NCI-H526 treated with DMSO at 0.1 percent for 48 hours (cell line): ENCODE measurements at places on chromosomes 7 and 10.

DNA sequence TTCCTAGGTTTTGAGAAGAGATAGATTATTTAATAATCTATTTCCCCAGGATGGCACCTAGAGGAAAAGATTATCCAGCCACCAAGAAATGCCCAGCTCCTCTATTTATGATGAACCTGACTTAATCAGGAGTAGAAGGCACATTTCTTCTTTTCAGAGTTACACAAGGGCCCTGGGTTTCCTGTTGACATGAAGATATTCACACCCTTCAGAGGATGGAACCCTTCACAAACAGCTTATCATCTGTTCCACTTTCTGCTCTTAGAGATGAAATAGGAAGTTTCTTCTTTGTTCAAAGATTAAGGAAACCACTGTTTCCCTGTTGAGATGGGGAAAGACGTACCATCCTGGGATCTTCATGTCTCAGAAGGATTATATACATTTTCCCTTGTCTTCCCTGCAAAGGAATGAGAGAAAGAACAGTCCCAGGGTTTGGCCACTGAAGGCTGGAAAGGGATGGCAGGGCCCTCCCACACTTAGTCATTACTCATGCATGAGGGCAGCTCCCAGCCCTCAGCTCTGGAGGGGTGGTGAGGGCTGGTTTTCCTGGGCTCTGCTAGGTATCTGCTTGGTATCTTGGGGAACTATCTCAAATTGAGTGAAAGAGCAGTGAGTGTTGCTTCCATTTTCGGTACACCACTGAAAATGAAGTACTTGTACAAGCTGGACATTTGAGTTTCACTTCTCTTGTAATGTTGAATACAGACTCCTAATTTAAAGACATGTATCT is 64.0 kb downstream of the MTPAP start:
- no peak for DNase-seq

DNA sequence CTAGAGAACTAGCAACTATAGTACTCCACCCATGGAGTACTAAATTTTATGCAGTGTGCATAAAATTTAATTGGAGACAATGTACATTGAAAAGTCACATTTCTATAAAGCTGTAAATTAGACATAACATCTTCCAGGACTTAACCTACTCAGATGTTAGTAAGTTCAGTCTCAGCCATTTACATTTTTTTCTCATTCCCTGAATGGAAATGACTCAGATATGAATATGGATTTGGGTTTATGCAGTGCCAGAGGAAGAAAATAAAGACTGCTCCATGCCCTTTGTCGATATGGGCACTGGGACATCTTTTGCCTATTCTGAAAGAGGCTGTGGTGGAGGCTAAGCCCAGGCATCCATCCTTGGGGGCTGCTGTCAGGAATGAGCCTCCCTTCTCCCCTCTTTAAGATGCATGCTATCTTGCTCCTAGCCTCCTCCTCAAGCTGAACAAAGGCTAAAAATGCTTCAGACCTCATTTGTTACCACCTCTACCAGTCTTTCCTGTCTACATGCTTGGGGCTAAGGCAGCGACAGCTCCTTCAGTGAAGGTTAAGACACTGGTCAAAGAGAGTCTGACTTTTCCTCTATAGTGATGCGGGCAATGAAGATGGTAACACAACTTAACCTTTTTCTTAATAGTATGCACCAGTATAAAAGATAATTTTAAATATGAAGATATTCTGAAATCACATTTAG is 486.8 kb upstream of the ANKRD30A start:
- no peak for DNase-seq

DNA sequence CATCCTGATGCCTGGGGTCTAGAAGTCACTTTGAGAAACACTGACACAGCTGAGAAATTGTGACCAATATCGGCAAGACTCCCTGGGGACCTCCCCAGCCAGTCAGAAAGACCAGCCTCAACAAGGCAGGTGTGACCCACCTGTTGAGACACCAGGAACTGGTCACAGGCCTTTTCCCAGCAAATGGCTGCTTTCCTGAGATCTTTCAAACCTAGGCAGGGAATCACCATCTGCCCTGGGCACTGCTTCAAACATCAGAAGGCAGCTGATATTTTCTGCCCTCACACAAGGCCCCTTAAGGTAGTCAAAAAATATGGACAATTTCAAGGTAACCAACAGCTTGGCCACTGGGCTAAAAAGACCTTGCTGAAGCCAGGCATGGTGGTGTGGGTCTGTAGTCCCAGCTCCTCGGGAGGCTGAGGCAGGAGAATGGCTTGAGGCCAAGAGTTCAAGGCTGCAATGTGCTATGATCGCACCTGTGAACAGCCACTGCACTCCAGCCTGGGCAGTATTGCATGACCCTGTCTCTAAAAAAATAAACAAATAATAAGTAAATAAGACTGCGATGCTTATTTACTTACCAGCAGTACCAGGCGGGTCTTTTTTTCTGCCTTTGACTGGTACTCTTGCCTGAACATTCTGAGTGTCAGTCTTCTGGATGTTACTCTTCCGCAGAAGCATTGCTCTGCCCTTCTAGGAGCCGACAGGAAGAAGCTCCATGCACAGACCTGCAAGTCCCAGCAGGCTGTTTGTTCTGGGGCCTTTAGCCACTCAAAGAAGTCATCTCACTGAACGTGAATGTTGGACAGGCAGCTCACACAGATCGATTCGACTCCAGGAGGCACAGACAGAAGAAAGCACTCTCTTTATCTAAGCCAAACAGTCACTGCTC is 59.7 kb downstream of the SORBS1 start:
- no peak for DNase-seq

DNA sequence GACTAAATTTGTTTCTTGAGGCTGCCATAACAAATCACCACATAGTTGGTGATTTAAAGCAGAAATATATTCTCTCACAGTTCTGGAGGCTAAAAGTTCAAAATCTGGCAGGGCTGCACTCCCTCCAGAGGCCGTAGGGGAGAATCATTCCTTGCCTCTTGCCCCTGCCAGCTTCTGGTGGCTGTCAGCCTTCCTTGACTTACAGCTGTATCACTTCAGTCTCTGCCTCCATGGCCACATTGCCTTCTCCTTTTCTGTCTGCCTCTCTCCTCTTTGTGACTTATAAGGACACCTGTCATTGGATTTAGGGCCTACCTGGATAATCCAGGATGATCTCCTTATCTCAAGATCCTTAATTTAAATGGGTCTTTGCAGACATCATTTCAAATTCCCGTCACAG is 5.8 kb upstream of the LRRC4 start:
- no peak for DNase-seq

DNA sequence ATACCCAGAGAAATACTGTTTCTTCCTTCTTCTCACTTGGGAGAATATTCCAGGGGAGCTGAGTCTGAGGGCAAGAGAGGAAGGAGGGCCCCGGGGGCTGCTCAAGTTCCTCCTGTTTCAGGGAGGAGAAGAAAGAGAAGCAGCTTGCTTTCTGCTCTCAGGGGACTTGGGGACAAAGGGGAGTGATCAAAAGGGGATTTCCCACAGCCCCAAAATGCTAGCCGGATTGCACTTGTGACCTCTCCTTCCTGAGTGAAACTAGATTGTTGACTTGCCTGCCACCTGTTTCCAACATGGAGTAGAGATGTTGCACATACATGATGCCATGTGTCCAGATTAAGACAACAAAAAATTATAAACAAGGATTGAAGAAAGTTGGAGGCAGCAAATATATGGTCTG is 28.7 kb upstream of the PDCD4 start:
- DNase-seq, result no peak

DNA sequence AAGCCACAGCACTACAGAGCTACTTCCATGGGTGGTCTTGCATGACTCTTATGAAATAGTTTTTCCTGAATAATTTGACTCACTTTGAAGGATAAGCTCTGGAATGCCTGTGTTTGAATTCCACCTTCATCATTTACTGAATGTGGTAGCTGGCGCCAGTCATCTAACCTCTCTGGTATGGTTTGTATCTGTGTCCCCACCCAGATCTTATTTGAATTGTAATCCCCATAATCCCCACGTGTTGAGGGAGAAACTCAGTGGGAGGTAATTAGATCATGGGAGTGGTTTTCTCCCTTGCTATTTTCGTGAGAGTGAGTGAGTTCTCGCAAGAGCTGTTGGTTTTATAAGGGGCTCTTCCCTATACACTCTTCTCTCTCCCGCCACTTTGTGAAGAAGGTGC is 11.2 kb upstream of the SLC13A1 start:
- DNase-seq, result no peak

DNA sequence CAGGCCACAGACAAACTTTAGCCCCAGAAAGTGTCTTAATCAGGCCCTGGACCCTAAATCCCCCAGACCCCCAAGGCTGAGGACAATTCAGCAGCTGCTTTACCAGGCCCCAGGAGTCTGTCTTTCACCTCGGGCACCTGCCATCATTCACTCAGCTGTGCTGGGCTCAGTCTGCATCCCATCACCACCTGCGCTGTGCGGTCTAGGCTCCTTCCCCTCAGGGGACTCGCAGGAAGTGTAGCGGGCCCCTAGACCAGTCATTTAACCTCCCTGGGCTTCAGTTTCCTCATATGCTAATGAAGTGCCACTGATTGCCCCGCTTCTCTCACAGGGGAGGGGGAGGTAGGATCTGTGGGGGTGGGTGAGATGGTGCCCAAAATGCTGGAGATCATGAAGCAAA is 76.4 kb upstream of the ZMIZ1 start:
- no peak for DNase-seq
